Epithelial cell of umbilical artery (primary cell): ENCODE measurements at places on chromosomes 11 and 22. TPM values are rescaled to one million over a fixed set of nuclear protein-coding genes. Genes with fewer than 3 reads are reported as not detected.

The CTR9 gene
- 24.4 and 30.2 TPM in 2 replicates for total RNA-seq

The RBMXL2 gene
- total RNA-seq: under 0.01 TPM in 1 of 2 replicates, not detected in the other

The C11orf71 gene
- 4.9 and 6.4 TPM in 2 replicates for total RNA-seq

The UBXN1 gene
- 137 and 210 TPM in 2 replicates for total RNA-seq

The RRP7A gene
- 32.2 and 33.0 TPM in 2 replicates for total RNA-seq
